ENCODE measurements at places on chromosomes 13 and 19. TPM values are rescaled to one million over a fixed set of nuclear protein-coding genes. Genes with fewer than 3 reads are reported as not detected.

DNA sequence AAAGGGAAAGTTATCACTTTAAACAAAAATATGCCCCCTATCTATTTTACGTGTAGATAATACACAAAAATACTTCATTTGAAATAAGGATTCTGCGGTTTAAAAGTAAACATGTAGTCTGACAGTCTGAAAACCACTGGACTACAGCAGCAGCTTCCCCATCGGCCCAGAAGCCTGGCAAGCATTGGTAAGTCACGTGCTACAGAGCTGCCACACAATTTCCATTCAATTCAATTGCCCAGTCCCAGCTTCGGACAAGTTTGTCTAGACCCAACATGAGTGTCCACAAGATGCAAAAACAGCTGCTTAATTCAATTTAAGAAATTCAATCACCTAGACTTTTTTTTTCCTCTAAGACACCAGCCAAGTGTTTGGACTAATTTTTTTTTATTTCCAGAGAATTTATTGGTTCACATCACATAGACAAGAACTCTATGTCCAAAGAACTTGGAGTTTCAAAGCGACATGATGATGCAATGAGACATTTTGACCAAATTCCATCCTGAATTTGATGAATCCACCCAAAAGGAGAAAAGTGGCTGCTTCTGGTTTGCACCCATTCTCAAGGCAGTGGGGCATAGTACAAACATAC, 458.9 kb downstream of the COG6 start:
- no peak for DNase-seq

DNA sequence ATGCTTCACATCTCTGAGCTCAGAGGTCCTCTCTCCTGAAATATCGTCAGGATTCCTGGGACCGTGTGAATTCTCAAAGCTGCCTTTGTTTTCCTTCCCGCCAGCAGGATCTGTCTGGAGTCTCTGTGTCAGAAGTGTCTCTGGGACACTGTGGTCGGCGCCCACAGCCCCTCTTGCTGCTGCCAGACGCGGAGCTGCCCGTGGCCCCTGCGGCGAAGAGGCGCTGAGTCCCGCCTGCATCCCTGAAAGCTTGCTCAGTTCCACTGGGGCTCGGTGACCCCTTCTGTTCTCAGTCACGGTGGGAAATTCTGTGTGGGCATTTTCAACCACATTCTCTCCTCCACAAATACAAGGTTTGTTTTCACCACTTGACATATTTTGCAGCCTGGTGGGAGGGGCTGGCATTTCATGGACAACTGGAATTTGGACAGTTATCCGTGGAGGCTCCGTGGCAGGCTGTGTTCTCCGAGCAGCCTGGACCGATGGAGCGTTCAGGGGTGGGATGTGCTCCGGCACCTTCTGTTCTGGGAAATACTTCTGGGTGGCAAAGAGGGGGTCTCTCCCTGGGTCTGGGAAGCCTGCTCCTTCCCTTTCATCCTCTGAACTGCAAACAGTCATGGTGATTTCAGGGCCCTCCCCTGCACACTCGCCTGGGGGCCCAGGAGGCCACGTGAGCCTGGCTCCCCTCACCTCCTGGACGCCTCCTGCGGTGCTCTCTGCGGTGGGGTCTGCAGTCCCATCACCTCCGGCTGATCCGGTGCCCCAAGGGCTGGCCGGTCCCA, 42.6 kb upstream of the GRTP1 start:
- DNase-seq = no peak

DNA sequence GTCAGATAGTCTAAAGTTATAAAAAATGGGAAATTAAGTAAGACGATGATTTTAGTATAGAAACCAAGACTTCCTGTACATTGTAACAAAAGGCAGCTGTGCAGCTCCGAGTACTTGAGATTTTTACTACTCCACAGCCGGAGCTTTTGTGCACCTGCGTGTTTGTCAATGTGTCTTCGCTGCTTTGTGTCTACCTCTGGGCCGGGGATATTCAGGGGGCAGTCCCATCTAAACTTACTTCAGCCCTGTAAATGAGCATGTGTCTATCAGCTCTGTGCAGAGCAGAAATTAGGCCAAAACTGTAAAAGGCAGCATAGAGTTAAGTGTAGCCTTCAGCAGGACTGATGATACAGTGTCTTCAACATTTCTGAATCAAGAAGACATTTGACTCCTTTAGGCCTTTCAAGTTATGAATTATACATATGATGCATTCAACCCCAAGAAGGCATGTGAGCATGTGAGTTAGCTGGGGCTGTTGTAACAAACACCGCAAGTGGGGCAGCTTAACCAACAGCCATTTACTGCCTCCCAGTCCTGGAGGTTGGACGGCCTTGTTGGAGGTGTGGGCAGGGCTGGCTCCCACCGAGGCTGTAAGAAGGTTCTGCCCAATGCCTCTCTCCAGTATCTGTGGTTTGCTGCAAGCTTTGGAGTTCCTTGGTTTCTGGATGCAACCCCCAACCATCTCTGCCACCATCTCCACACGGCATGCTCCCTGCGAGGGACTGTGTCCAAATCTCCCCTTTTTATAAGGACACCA, 191.0 kb upstream of the IRS2 start:
- DNase-seq = no peak

GRCh38 chr13:102300379-102300778, 101.5 kb downstream of the FGF14 start:
- DNase-seq = no peak

GRCh38 chr19:35973487-35973886, 21.5 kb upstream of the SDHAF1 start:
- no peak for DNase-seq

DNA sequence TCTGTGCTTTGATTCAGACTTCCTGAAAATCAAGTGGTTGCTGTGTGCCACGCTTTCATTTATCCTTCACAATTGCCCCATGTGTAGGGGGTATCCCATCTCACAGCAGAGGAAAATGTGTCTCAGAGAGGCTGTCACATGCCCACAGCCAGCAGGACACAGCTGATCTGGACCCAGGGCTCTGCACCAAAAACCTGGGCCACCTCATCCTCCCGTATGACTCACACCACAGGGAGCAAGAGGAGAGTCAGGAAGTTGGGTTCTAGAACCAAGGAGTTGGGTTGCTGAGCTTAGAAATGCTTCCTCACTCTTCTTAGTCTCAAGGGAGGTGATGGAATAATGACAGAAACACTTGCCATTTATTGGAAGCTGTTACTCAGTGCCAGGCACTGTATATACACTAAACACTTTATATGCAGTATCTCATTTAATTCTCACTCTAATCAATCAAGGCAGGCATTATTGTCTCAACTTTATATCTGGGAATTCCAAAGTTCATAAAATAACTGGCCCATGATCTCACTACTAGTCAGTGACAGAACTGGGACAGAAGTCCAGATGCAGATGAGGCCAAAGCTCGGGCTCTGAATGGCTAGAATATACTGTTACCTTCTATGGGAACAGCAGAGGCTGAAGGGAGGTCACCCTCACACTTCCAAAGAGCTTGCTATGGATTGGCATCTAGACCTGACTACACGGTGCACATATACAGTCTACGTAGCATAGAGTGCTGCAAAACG, 47.7 kb upstream of the ATP12A start:
- no peak for DNase-seq

DNA sequence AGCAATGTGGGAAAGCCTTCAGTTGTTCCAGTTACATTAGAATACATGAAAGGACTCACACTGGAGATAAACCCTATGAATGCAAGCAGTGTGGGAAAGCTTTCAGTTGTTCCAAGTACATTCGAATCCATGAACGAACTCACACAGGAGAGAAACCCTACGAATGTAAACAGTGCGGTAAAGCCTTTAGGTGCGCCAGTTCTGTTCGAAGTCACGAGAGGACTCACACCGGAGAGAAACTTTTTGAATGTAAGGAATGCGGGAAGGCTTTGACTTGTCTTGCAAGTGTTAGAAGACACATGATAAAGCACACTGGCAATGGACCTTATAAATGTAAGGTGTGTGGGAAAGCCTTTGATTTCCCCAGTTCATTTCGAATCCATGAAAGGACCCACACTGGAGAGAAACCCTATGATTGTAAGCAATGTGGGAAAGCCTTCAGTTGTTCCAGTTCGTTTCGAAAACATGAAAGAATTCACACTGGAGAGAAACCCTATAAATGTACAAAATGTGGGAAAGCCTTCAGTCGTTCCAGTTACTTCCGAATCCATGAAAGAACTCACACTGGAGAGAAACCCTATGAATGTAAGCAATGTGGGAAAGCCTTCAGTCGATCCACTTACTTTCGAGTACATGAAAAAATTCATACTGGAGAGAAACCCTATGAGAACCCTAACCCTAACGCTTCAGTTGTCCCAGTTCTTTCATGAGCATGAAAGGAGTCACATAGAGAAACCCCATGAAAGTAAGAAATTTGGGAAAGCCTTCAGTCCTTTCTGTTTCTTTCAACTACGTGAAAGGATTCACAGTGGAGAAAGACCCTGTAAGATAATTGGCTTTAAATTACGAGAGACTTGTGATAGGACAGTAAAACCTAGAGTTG, 20.1 kb downstream of the ZNF627 start:
- DNase-seq = no peak

GRCh38 chr19:17873786-17874757, 2.3 kb downstream of the SLC5A5 start:
- DNase-seq = peak; percentile 61

DNA sequence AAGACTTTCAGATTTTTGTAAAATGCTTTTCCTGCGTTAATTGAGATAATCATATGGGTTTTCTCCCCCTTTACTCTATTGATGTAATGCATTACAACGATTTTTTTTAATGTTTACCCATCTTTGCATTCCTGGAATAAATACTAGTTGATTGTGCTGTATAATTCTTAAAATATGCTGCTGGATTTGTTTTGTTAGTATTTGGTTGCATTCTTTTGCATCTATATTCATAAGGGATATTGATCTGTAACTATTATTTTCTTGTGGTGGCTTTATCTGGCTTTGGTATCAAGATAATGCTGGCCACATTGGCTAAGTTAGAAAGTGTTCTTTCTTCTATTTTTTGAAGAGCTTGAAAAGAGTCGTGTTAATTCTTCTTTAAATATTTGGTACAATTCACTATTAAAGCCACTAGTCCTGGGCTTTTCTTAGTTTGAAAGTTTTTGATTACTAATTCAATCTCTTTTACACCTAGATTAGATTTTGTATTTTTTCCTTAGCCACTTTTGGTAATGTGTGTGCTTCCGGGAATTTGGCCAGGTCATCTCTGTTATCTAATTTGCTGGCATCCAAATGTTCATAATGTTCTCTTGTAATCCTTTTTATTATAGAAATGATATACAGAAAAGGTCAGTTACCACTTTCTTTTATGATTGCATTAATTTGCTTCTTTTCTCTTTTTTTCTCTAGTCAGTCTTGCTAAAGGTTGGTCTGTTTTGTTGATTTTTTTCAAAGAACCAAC, 29.8 kb downstream of the KL start:
- no peak for DNase-seq

DNA sequence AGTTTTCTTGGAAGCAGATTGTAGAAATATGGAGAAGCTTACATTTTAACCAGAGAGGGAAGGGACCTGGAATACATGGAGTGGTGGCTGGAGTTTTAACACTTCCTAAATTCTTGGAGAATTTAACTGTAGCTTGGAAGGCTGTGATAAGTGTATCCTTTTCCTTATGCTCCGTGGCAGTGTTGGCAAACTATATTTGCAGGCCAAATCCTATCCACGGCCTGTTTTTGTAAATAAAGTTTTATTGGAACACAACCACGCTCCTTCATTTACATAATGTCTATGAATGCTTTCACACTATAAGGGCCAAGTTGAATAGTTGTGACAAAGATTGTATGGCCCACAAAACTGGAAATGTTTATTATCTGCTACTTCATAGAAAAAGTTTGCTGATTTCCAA, 110.6 kb upstream of the MIR17HG start:
- no peak for DNase-seq

DNA sequence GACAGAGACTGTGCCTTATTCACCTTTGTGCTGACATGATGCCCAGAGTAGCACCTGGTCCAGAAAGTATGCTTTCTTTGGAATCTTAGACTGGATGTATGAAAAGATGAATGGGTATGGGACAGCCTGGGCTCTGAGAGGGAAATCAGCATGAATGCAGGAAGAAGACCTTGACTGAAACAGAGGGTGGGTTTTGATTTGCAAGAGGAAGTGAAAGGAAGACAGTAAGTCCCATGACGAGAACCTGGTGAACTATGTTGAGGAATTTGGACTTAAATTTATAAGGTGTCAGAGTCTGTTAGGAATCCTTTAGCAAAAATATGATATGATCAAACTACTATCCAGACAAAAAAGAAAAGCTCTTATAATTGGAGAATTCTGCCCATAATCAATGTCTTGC, 301.9 kb downstream of the SPRY2 start:
- no peak for DNase-seq

- no peak for DNase-seq
Observed at GRCh38 chr13:75178436-75178835, 303.5 kb downstream of the TBC1D4 start.

DNA sequence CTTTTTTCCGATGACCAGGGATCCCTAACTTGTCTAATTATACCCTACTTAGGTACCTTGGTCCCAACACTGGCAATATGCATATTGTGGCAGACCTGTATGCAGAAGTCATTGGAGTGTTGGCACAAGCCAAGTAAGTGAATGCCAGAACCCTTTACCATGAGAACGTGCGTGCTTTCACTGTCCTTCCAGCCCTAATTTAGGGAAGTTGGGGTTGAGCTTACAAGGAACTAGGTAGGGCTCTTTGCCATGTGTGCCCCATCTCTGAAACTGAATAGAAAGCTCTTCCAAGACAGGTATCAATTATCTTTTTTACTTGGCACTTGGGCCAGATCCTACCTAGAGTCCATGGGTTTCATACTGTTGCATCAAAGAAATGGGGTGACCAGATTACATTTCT, 93.2 kb downstream of the FRY start:
- DNase-seq = no peak

- DNase-seq = peak; percentile 90
Observed at GRCh38 chr13:24995225-24995804, 100.6 kb upstream of the PABPC3 start.

- DNase-seq = peak; percentile 43
Observed at GRCh38 chr13:74136084-74136658, 2.0 kb upstream of the KLF12 start.

IGSF23 gene
- total RNA-seq = not detected

CD177 gene
- total RNA-seq = 498 TPM

CGB8 gene
- total RNA-seq = not detected

FXYD7 gene
- total RNA-seq = not detected

ZNF30 gene
- 2.8 TPM for total RNA-seq

DCT gene
- total RNA-seq = 0.47 TPM

Measured in G401 (cell line).